Heart left ventricle (tissue), 16 donors: ENCODE measurements at places on chromosomes 7 and 10.

- DNase-seq = peak; percentile 58
Observed at GRCh38 chr10:122279725-122280141, 8.6 kb downstream of the BTBD16 start.

DNA sequence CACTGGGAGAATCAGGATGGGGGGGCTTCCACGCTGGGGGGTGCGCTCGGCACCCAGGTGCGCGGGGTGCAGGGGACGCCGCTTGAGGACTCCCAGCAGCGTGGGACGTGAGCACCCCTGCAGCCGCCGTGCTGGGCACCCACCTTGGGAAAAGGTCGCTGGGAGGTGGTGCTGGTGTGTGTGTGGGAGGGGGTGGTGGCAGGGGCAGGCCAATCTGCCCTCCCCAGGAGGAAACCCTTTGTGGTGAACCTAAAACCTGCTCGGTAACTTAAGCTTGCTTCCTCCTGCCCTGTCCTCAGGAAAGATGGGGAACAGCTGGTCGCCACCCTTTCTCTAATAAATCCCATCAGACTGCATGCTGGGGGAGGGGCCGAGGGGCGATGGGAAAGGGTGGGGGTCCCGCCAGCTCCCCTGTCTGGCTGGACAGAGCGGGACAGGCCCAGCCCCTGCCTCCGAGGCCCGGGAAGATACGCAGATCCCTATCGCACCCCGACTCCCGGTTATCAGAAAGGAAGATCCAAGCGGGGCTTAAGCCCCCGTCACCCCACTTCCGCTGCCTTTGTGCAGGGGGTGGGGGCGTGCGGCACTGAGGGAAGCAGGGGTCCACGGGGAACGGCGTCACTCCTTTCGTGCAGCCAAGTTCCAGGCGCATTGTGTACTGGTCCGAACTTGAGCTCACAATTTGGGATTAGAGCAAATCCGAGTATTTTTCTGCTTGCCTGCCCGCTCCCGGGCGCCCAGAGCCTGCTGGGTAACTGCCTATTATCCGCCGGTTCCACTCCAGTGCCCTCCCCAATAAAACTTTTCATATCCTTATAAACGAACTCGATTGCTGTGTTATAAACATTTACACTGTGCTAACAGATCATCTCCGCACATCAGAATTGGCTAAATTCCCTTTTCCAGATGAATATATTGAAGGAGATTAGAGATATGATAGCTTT is 64.6 kb downstream of the UNCX start:
- DNase-seq = no peak

- peak; percentile 63 for DNase-seq
Observed at GRCh38 chr7:44132039-44132438, 8.7 kb upstream of the POLD2 start.

GRCh38 chr7:68730194-68730593 is 868.1 kb upstream of the AUTS2 start:
- DNase-seq = no peak

DNA sequence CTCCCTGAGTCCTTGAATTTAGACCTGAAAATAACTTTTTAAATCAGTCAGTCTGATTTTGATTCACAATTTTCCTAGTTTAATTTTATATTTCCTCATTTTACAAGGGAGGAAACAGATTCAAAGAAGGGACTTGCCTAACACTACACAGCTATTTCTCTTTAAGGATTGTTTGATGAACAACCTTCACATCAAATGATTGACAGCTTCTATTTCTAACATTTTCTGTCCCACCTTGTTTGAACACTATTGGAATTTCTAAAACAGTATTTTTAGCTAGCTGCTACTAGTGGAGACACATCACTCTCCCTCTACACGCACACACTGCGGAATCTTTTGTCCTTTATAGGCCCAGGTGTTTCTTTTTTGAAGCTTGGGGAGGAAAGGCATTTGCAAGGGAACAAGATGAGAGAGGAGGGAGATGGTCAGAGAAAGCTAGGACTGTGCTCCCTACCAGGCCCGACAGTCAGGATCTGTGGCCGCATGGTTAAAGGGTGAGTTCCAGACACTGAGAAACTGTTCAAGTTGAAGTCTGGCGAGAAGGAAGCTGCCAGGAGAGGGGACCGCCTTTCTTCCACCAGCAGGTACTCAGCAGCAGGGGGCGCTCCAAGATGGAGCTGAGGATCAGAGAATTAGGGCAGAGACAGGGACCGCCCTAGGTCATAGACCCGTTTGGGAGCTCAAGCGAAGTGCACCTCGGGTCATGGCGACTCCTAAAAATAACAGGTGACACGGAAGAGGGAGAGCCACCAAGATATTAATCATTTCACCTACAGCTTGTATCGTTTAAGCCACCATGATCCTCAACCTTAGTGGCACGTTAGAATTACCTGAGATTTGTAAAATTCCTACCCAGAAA is 49.7 kb downstream of the DNAJC12 start:
- peak; percentile 31 for DNase-seq

- no peak for DNase-seq
Observed at GRCh38 chr7:151506901-151507382, 12.8 kb downstream of the RHEB start.

DNA sequence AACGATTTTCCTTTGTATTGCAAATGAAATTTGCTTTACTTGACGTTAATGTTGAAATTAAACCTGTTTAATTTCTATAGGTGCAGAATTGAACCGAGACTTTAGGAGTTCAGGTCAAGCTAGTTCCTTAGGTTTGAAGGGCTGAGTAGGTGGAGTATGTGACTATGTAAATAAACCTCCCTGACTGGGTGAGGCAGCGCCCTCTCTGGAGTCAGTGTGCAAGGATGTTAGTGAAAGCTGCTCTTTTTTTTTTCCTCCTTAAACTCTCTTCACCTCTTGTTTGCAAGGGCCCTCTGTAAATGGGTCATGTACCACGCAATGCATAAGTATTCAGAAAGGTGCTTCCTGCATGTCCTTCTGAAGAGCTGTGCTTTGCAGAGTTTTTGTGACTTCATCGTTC is 33.8 kb downstream of the GALNT17 start:
- no peak for DNase-seq

DNA sequence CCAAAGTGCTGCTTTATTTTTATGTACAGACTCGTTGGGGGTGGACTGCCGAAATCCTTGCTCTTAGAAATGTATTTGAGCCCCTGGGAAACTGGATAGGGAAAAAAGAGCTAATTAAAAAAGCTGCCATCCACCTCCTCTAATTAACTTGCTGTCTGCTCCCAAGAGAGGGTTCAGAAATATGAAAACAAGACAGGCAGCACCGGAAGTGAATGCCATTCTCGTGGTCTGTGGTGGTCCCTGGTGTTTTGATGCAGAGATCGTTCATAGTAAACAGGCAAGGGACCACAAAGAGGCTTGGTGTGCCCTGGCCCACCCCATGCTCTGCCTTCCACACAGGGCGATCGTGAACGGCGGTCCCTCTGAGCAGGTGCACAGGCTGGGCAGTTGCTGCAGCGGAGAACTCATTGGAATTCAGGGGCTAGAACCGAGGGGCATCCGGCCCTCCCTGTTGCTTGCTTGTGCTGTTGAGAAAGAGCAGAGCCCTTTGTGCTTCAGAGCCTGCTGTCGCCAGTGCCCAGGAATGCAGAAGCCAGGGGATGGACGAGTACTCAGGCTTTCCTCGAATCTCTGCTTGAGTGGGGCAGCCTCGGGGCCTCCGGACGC is 79.1 kb upstream of the BTBD16 start:
- peak; percentile 56 for DNase-seq

DNA sequence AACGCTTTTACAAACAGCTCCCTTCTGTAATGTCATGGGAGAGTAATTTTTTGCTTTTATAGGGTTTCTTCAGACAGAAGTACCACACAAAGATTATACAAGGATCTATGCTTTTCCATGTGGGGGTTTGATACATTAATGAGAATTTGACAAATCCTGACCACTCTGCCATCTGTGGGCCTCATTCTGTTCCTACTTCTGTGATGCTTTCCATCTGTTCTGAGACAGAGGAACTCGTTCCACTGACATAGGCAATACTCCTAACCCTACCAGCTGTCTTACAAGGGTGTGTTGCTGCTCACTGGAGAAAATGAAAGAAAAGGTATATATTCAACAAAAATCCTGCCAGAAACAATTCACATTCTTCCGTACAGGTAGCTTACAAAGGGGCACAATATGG is 59.4 kb upstream of the NAMPT start:
- DNase-seq = no peak

DNA sequence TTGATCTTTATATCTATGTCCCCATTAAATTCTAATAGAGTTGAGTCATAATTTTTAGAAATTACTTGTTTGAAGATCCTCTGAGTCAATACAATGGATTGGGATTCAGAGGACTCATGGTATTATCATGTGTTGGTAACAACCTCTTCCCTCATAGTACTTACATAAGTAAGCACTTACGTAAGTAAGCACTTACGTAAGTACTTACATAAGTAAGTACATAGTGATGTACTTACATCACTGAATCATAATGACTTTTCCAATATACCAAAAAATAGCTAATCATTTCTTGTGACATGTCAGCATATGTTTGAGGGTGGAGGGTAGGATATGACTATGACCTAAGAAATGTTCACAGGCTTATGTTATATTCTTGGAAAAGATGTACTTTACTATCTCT is 740.5 kb downstream of the SORCS1 start:
- DNase-seq = no peak

DNA sequence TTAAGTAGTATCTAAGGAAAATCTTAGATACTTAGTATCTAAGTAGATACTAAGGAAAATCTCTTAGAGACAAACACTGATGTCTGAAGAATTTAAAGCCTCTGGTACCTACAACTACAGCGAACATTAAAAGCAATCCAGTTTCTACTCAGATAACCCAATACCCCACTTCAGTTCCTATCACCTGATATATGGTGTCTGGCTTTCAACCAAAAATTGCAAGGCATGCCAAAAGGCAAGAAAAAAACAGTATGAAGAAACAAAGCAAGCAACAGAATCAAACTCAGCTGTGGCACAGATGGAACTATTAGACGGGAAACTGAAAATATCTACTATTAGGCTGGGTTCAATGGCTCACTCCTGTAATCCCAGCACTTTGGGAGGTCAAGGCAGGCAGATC is 31.1 kb downstream of the ARHGAP12 start:
- DNase-seq = no peak

DNA sequence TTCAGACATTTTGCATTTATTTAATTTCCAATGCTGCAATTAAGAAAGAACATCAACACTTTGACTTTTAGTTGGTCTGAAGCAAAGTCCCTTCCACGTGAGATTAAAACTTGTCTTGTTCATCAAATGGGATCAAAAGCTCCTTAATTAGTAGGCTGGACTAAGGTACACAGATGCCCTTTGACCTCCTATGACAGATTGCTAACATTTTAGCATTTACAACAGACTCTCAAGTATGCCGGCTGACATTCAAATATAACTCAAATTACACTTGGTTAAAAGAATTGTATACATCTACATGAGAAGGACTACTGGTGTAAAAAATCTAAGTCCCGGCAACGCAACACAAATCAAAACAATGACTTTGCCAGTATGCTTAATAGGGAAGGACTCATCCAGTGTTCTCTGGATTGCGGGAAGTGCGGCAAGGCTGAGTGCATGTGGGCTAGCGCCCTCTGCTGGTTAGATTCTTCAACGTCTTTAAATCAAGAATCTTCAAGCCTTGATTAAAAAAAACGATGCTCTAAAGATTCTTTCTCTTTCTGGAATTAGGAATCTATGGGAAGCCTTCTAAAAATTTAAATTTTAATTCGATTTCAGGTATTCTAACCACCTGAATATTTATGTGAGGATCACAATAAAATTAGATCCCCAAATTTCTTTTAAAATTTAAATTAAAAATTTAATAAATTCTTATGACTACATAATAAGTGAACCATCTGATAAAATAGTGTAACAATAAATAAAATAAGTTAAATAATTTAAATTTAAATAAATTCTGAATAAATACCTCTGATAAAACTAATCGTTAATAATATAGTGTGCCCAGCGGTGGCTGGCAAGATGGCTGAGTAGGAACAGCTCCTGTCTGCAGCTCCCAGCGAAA is 444.7 kb downstream of the DGKB start:
- DNase-seq = peak; percentile 67

DNA sequence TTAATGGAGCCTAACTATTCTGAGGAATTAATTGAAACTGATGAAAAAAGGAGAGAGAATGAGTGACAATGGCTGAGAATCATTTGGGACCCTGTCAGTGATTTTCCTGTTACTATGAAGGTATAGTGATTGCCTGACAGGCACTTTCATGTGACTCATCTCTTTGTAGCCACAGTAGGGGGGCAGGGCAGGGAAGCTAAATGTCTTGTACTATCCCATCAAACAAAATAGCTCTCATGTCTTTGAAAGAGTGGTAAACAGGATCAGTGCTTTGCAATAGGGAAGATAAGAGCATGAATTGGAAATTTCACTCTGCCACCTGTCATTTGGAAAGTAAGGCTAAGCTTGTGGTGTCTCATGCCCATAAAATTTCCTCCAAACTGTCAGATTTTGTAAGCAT is 94.5 kb upstream of the GSDME start:
- DNase-seq = no peak

DNA sequence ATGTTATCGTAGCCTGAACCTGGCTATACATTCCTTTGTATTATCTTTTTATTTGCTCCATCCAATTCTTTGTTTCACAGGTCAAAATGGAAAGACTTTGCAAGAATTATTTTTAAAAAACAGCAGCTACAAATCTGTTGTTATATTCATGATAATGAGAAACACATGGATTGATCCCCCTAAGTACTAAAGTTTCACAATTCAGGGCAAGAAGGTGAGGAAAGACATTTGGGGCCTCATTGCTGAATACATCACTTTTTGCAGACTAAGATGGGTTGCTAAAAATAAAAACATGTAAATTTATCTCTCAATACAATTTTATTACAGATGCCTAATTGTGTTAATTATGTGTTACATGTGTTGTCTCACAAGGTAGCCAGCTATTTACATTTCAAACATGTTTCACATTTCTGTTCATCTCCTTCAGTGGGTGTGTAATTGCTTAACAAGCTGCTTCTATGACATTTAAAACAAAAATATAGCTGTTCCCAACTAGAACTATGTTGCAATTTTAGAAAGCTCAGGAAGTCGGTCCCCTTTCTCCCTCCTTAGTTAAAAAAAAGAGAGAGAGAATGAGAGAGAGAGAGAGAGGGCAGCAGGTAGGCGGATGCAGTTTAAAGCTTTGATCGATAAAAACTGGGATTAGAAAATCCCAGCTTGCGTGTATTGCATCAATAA is 606.3 kb upstream of the FZD8 start:
- no peak for DNase-seq

DNA sequence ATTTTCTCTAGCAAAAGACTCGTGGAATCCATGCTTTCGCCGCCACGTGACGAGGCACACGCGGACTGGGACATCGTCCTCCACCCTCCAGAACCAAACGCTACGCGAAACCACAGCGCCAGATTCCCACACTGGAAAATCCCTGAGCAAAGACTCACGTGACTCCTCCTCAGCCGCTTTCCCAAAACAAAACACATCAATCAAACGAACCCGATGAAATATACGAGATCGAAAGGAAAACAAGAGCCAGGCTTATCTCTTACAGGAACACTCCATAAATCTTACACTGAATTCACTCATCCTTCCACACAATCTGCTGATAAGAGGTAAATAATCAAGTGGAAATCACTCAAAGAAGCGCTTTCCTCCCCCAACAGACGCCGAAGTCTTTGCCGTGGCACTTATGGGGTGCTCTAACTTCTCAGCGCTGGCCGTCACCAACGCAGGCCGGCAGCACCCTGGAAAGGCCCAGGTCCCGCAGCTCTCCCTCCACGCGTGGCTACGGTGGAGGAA is 23.8 kb downstream of the DIP2C start:
- DNase-seq = no peak

GRCh38 chr7:149883452-149883861 is 9.7 kb downstream of the ATP6V0E2 start:
- DNase-seq = no peak
